ENCODE measurements at places on chromosomes 6 and 20. TPM values are rescaled to one million over a fixed set of nuclear protein-coding genes. Genes with fewer than 3 reads are reported as not detected.

COL20A1 gene
- total RNA-seq, result not detected

LPA gene
- total RNA-seq, result not detected

GRCh38 chr6:111674883-111675282 is 69.2 kb upstream of the TRAF3IP2 start:
- no peak overlapping the region for H3K27ac ChIP-seq
- no peaks in the 10 kb centered on the region for H3K36me3 ChIP-seq
- H3K4me1 ChIP-seq, result no peaks in the 10 kb centered on the region
- no peaks in the 10 kb centered on the region for H3K27me3 ChIP-seq
- no peak overlapping the region for H3K4me3 ChIP-seq

- no peak overlapping the region for H3K27ac ChIP-seq
- no peaks in the 10 kb centered on the region for H3K4me1 ChIP-seq
- H3K27me3 ChIP-seq, result no peaks in the 10 kb centered on the region
- H3K36me3 ChIP-seq, result no peaks in the 10 kb centered on the region
- H3K4me3 ChIP-seq, result no peak overlapping the region
Measured at GRCh38 chr6:164227952-164228522, 813.5 kb downstream of the QKI start.

- H3K4me1 ChIP-seq, result no peaks in the 10 kb centered on the region
- no peak for DNase-seq
- no peaks in the 10 kb centered on the region for H3K27me3 ChIP-seq
- H3K4me3 ChIP-seq, result no peak overlapping the region
- H3K36me3 ChIP-seq, result no peaks in the 10 kb centered on the region
Measured at GRCh38 chr6:68273297-68273696, 361.8 kb upstream of the ADGRB3 start.

DNA sequence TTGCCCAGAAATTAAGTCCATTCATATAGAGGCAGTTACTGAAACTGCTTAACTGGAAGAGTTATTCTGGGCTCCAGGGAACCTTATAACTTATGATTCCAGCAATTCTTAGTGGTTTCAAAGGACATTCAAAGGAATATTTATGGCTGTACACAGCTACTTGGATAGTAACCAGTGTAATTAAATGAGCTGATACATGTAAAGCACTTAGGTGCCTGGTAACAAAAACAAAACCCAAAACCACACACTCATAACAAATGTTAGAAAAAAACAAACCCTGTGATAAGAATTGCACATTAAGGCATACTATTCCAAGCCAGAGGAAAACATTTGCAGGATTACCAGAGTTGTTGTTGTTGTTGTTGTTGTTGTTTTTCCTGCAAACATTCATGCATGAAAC is 51.5 kb downstream of the STK4 start:
- no peak overlapping the region for H3K4me3 ChIP-seq
- H3K4me1 ChIP-seq, result peaks cover 13% of the 10 kb centered on the region
- no peak overlapping the region for H3K27ac ChIP-seq
- H3K36me3 ChIP-seq, result peaks cover 74% of the 10 kb centered on the region
- DNase-seq, result no peak

- H3K36me3 ChIP-seq, result no peaks in the 10 kb centered on the region
- DNase-seq, result no peak
- peak overlapping the region; percentile 73 for H3K27ac ChIP-seq
- no peak overlapping the region for H3K4me3 ChIP-seq
- peaks cover 22% of the 10 kb centered on the region for H3K4me1 ChIP-seq
Measured at GRCh38 chr20:17848249-17849048, 120.1 kb downstream of the SNX5 start.

DNA sequence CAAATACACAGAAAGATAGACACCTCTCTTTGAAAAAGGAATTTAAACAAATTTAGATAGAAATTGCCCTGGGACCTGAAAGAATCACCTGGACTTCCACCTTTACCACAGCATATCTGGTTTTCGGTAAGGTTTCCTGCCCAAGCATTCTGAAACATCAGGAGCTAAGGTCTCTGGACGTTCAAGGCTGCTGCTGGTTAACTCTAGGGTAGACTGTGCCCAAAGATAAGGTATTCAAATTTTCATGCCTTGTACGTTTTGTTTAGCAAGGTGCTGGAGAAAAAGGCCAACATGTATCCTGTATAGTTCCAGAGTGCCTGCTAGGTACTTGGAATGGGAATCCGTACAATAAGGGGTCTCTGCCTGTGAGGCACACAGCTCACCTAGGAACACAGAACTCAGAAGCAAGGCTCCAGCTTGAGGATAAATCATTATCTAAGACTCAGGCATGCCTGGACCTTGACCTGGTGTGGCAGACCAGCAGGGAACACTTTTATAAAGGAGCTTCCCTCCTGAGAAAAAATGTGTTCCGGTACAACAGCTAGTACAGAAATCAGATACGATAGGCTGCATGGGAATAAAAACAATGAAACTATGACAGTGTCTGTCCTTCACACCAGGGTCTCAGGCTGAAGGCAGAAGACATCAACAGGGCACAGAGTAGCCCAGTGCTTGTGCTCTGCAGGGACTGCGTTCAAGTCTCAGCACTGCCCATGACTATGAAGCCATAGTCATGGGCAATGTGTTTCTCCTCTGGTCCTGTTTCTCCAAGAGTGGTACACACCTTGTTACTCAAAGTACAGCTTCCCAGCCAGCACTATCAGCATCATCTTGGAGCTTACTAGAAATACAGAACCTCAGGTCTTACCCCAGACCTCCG is 70.4 kb downstream of the METTL24 start:
- no peak overlapping the region for H3K27ac ChIP-seq
- DNase-seq, result no peak
- H3K4me3 ChIP-seq, result no peak overlapping the region
- H3K4me1 ChIP-seq, result peaks cover 3% of the 10 kb centered on the region
- no peaks in the 10 kb centered on the region for H3K36me3 ChIP-seq

- H3K36me3 ChIP-seq, result no peaks in the 10 kb centered on the region
- H3K4me1 ChIP-seq, result peaks cover 8% of the 10 kb centered on the region
- peak within 1 kb of the TSS; percentile 53 for H3K4me3 ChIP-seq
- peak; percentile 69 for DNase-seq
- H3K27me3 ChIP-seq, result peaks cover 72% of the 10 kb centered on the region
- H3K27ac ChIP-seq, result no peak within 1 kb of the TSS
Measured at GRCh38 chr6:169253337-169254238, at the start of gene THBS2. THBS2 (minus strand) TSS chr6:169253846; CDS start chr6:169250784, 3,062 bp downstream.

All from heart left ventricle (tissue), 16 donors.